ENCODE measurements at places on chromosomes 2 and 18.

DNA sequence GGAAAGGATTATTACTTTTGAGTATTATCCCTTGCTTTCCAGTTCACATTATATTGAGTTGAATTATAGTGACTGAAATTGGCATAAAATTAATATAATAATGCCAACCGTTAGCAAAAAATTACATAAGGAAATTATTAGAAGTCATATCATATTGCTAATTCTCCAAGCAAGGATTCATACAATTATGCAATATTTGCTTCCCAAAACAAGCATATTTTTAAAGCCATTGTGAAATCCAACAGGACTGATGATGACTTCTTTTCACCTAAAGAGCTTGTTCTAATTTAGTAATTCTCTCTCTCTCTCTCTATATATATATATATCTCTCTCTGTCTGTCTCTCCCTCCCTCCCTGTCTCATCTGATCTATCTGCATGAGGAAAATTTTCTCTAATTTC lies 283.5 kb downstream of the DSEL start:
- DNase-seq, result no peak

DNA sequence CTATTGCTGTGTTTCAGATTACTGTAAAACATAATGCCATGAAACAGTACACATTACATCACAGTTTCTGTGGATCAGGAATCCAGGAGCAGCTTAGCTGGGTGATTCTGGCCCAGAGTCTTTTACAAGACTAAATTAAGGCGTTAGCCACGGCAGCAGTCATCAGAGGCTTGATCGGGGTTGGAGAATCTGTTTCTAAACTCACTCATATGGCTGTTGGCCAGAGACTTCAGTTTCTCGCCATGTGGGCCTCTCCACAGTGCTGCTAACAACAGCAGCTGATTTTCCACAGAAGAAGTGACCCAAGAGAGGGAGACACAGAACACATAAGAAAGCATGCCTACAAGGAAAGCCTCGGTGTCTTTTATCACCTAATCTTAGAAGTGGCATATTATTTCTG lies 89.2 kb upstream of the MYO3B start:
- no peak for DNase-seq

DNA sequence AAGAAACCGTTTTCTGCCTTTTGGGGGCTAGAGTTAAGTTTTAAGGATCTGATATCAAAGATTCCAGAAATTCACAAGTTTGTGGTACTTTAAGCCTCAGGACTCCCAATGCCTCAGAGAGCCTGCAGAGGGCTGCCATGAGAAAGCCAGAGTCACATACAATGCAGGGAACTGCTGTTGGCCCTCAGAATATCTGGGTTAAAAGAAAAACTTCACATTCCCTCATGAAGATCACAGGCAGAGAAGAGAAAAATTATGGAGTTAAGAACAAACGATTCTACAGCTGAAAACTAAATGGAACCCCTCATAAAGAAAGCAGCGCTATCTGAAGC lies 39.5 kb downstream of the HDAC4 start:
- DNase-seq, result no peak

DNA sequence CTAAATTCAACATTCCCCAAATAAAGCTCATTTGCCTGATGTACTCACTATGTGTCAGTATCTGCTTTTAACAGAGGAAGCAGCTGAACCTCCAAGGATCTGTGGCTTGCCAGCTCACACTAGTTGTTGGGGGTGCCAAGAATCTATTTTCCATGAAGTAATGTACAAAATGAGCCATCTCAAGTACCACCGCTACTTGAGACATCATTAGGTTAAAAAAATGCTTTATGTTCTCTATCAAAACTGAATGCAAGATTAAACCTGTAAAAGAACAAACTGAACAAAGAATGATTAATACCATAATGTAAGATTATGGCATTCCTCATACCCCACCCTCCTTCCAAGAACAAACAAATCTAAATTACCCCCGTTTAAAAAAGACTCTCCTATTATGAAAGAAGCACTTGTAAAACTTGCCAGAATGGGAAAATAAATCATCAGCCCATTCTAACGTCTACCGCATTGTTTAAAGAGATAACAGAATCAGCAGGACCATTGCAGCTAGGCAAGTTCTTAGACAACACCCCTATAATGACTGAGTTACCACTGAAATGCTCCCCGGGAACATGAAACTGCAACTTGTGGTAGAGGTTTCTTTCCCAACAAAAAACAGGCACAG lies 471.6 kb downstream of the DLGAP1 start:
- DNase-seq, result no peak

DNA sequence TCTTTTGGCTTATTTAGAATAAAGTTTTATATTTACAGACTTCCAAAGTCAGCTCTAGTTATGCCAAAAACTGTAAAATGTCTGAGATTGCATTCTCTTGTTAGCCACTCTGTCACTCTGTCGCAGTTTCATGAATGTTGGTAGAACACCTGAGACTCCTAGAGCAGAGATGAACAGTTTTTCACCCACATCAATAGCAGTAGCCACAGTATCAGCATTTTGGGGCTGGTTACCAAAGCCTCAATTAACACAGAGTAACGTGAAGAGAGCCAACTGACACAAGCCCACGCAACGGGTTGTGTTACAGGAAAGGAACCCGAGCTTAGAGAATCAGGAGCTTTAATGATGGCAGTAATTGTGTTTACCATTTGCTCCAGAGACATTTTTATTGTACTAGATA lies 443.0 kb upstream of the SLC39A10 start:
- DNase-seq, result no peak

GRCh38 chr2:219404954-219405353 lies 13.2 kb upstream of the DES start:
- no peak for DNase-seq

DNA sequence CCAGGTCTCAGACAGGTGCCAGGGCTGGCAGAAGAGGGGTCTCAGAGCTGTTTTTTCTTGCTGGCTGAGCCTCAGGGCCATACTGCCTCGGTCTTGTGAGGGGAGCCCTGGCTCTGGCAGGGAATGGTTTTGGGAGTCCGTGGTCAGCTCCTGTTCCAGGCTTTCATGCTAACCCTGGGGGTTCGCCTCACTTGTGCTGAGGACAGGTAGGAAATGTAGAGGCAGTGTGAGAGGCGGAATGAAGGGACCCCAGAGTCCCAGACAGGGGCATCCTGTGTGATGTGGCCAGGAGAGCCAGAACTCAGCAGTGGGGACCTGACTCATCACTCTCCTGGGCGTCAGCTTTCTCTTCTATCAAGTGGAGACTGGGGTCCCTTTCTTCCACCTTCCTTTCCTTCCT lies 5.7 kb upstream of the CELF4 start:
- no peak for DNase-seq

GRCh38 chr18:64132871-64133270 lies 16.0 kb downstream of the LINC00305 start:
- no peak for DNase-seq

GRCh38 chr2:229477269-229477755 lies 206.2 kb upstream of the PID1 start:
- DNase-seq, result no peak

DNA sequence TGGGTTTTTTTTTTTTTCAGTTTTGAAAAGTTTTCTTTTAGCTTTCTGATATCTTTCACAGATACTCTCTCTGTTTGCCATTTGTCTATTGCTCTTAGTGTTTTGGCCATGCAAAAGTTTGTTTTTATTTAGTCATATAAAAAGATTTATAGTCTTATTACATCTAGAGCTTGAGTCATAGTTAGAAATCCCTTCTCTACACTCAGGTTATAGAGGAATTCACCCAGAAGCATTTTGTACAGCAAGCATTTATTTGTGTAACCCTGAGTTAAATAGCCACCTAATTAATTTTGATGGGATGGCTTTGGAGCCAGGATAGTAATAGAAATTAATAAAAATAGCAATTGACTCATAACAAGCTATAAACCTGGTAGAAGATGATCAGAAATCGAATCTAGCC lies 35.6 kb downstream of the ACTR2 start:
- DNase-seq, result no peak

DNA sequence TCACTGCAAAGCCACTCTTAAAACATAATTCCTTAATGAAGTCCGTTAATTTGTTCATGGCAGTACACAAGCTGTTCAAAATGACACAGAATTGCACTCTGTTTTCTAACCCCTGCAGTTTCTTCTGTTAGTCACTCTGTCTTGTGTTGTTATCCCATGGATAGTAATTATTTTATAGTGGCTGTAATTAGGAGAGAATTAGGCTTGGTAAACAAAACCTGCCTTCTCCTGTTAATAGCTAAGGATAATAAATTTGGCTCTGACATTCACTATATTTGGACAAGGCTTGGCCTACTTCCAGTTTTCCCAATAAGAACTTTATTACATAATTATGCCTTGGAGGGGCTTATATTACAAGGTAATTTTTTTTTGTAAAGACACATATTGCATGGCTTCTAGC lies 330.3 kb upstream of the FIGN start:
- DNase-seq, result no peak

DNA sequence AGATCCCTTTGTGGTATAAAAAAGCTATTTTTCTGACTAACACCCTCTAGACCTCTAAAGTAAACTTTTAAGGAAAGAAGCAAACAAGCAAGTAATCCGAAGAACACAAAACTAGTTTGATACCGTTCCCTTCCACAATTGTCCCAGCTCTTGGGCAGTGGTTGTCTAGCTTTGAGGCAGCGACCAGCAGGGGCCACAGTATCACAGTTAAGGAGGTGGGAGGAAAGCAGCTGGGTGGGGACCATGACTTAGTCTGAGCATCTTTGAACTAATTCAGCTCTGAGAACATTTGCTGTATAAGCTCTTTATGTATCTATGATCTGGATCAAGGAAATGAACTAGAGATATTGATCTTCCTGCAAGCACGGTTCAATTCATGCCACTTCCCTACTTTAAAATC lies 51.0 kb downstream of the SF3B1 start:
- no peak for DNase-seq

DNA sequence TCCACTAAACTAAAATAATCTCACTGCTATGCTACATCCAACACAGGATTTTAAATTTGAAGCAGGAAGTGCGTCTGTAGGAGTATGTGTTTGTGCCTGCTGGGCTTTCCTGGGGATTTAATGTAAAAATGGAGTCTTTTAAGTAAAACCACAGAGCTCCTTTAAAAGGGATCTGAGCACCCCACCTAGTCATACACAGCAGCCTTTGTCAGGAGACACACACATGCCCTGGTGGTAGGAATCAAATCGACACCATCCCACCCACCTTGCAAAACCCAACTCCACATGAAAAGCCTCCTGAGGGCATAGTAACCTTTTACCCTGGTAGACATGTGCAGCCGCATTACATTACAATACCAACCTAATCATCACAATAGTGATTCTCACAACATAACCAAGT lies 29.1 kb downstream of the UXS1 start:
- no peak for DNase-seq

- no peak for DNase-seq
These were observed 256.0 kb downstream of the KIAA1328 start for GRCh38 chr18:37084912-37085311.

- DNase-seq, result no peak
These were observed 485.2 kb downstream of the FBXO15 start for GRCh38 chr18:73662421-73662820.

- DNase-seq, result no peak
These were observed 53.8 kb downstream of the EEF1B2 start for GRCh38 chr2:206213514-206213845.

- no peak for DNase-seq
These were observed 23.5 kb downstream of the EMX1 start for GRCh38 chr2:72940786-72941185.

DNA sequence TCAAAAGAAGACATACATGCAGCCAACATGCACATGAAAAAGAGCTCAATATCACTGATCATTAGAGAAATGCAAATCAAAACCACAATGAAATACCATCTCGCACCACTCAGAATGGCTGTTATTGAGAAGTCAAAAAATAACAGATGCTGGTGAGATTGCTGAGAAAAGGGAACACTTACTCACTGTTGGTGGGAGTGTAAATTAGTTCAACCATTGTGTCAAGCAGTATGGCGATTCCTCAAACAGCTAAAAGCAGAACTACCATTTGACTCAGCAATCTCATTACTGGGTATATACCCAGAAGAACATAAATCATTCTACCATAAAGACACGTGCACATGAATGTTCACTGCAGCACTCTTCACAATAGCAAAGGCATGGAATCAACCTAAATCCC lies 95.5 kb upstream of the XIRP2 start:
- DNase-seq, result no peak

DNA sequence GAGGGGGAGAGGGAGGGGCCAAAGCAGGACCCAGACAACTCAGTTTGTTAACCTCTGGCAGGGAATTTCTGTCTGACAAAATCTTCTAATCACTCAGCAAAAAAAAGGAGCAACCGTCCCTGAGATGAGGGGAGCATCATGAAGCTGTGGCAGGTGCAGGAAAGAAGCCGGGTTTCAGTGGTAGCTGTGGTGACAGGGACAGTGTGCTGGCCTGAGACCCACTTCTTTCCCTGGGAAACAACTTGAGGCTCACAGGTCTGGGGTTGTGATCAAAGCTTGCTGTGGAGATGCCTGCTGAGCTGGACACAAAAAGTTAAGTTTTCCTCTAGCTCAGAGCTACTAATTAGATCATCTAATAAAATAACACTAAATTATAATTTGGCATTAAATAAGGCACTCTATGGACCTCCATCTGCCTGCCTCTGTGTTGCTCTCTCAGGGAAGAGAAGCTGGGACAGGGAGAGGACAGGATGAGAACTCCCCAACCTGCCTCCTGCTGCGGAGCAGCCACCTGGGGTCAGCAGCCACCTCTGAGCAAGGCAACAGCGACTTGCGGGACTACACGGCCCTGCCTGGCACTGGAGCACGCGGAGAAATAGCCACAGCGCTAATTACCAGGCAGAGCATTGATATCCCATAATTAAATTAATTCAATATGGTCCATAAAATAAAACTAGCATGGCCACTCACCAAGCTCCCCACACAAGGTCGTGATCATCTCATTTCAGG lies 104.6 kb upstream of the TEX51 start:
- DNase-seq, result no peak

GRCh38 chr2:176491172-176491904 lies 222.1 kb downstream of the MTX2 start:
- DNase-seq, result peak; percentile 34

GRCh38 chr2:223123855-223124610 lies 72.0 kb downstream of the KCNE4 start:
- no peak for DNase-seq

DNA sequence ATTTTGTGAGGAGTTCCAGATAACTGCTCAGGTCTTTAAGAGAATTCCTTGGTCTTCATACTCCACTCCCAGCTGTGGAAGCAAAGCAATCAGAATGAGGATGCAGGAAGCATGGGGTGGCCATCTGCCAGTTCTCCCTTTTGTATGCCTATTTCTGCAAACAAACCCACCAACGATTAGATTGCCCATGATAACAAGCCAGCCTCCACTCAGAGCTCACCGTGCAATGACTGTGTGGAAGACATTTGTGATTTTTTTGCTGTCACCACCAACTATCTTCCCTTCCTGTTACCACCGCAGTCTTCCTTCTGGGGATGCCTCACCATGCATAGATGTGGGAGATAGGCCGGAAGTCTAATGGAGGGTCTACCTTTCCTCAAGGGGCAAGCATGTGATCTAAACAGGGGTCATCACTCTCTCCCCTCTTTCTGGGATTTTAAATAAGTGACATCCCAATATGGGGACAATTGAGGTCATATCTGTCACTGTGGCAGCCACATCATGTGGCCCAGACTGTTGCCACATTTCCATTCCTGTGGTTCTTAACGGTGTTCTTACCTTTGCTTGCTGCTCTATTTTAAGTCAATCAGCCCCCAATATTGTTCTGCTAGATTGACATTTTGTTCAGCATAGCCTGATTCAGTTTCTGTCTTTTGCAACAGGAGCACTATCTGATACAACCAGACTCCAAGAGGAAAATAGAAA lies 4.4 kb downstream of the AFF3 start:
- DNase-seq, result no peak

- peak; percentile 59 for DNase-seq
These were observed 33.8 kb downstream of the TOGARAM2 start for GRCh38 chr2:29014811-29015421.

All from CD4-positive, alpha-beta T cell treated with Interleukin-15 for 1 hour (primary cell).